HS-5 (cell line): ENCODE measurements at places on chromosomes 7 and 10.

DNA sequence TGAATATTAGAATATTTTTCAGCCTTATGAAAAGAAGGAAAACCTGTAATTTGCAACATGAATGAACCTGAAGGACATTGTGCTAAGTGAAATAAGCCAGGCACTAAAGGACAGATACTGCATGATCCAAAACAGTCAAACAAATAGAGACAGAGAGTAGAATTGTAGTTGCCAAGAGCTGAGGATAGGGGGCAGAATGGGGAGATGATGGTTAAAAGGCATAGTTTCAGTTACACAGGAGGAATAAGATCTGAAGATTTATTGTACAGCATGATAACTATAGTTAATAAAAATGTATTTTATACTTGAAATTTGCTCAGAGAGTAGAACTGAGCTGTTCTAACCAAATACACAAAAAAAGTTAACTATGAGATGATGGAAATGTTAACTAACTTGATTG is 149.0 kb upstream of the TMEM106B start:
- no peak for DNase-seq

DNA sequence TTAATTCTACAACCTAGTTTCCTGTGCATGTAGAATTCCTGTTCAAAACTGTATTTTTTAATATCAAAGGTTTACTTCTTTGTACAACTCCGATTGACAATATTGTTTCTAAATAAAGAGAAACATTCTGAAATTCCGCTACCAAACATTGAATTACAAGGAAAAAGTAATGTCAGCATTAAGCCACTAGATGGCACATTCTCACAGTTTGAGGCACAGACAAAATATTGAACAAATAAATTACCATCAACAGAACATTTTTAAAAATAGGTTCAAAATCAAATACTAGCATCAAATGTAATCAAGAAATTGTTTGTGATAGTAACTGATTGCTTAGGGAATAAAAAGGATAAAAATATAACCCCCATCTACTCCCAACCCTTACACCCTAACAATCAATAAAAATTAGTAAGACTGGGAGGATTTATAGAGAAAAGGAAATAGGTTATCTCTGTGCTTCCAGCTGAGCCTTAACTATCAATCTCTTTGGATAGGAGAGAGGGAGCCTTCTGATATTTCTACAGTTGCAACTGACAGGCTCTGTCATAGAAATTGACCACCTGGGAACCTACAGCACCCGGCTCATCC is 86.6 kb upstream of the C7orf33 start:
- no peak for DNase-seq

GRCh38 chr10:12842310-12842709 is 159.2 kb downstream of the CCDC3 start:
- no peak for DNase-seq

DNA sequence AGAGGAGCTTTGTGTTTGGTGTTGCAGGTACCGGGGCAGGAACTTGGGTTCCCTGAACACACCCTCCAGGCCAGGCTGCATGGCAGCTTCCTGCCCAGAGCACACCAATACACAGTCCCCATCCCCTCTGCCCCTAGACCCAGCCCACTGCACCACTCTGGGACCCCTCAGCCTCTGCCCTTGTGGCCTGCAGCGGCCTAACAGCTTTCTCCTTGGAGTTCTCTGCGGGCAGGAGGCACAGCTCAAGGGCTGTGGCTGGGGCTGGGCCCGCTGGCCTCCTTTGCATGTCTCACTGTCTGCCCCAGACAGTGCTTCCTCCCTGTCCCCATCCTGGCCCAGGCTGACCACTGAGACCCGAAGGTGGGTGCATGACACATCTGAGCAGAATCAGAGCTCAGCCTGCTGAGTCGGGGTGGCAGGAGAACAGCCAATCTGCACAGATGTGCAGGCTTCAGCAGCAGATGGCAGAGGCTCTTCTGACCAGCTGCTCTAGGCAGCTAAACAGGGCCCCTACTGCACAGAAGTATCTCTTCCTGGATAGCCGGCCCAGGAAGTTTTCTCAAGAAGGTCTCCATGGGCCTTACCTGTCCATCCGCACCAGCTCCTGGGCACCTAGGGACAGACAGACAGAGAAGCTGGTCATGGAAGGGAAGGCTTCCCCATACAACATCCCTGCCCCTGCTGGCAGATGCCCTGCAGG is 20.8 kb downstream of the VSIR start:
- DNase-seq, result no peak

DNA sequence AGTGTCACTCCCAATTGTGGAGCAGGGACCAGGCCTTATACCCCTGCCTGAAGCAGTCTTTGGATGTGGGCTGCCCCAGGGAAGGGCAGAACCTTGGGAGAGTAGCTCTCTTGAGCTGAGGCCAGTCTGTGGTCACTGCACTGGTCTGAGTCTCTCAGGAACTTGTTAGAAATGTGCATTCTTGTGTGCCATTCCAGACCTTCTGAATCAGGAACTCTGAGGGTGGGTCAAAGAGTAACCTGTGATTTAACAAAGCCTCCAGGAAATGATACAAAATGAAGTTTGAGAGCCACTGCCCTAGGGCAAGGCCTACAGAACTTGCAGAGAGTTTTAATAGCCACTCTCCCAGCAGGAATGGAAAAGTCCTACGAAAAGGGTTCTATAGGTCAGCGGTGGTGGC is 68.1 kb downstream of the LYZL1 start:
- no peak for DNase-seq
